CD8-positive, alpha-beta T cell (primary cell): ENCODE measurements at places on chromosomes 3 and 15.

DNA sequence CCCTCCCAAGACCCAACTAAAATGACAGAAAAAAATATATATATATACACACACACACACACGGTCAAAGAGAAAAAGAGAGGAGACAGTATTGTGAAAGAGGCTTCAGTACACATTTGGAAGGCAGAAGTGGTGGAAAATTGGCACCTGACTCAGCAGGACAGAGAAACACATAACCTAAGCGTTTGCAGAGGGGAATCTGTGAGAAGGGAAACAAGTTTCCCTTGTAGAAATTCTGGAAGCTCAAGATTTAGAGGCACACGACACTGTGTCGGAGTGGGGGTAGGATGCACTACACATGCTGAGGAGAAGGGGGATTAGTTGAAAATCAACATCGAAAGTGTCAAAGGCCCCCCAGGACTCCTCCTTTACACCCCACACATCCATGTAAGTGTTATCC is 53.1 kb downstream of the PAK2 start:
- DNase-seq: no peak

- DNase-seq: no peak
Observed at GRCh38 chr3:74537164-74537563, 77.3 kb downstream of the CNTN3 start.

- no peak for DNase-seq
Observed at GRCh38 chr15:90981681-90982080, 12.7 kb downstream of the PRC1 start.

- no peak for DNase-seq
Observed at GRCh38 chr3:115982108-115982507, 358.8 kb downstream of the GAP43 start.

- DNase-seq: no peak
Observed at GRCh38 chr3:113552851-113553250, 20.5 kb downstream of the SIDT1 start.

GRCh38 chr3:142735462-142735861 is 11.6 kb downstream of the TRPC1 start:
- no peak for DNase-seq

DNA sequence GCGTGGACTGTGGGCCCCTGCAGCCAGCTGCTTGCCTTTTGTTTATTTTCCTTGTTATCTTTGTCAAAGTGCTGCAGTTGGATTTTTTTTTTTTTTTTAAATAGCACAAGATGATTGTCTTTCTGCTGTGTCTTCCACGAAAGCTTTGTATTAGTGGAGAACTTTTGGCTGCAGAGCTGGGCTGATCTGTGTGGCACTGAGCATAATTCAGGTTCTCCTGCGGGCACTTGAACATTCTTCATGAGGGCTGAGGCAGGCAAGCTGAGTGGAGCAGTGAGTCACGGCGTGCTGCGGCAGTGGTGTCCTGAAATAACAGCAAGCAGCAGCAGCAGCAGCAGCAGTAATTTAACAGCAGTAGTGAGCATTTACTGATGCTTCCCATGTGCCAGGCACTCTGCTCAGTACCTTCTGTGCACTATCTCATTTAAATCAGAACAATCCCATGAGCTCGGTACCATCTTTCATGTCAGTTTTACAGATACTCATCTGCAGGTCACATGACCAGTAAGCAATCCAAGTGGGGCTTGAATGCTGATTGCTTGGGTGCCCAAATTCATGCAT is 45.8 kb downstream of the MITF start:
- no peak for DNase-seq

DNA sequence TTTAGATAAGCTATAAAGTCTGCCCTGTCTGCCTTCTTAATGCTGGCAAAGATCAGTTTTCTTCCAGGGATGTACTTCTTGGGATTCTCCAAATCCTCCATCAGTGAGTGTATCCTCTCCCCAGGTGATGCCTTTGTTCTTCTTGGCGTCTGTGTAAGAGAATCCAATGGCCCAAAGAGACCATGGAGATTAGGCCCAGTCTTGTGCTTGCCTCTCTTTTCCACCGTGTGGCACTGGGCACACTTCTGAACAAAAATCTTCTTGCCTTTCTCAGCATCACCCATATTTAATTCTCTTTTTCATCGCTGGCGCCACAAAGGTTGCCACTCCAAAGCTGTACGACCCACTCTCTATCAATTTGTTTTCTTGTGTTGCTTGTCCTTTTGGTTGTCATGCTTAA is 32.2 kb upstream of the TAMM41 start:
- DNase-seq: no peak

DNA sequence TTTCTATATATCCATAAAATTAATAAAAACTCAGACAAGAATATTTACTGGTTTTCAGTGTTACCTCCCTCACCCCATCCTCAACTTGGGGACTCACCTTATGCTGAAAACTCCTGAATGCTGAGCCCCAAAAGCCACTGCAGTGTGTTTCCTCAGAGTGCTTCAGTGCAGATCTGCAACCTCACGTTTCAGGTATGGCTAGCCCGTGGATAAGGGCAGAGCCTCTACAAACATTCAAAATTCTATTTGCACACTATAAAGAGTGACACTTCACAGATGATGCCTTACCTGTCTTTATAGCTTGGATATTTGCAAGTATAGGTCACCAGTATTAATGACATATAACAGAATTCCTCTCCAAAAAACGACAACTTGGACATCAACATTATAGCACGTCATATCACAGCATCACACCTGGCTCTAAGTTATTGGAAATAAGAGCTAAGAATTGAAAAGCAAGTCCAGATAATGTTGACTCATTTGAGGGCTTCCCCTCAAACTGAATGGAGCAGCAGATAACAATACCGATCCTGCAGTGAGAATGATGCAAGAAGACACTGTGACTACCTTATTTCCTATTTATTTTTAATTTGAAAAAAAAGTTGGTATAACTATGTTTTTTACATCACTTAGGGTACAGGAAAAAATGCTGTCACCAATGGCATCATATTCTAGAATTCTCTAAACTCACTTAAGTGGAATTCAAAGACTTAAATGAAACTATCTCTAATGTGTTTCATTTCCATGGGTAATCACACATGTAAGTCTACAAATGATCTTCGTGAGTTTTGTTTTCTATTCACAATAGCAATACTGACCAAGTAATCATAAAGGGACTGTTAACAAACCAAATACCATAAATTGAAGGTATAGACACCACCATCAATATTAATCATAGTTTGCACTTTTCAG is 40.7 kb upstream of the RSL24D1 start:
- DNase-seq: no peak

DNA sequence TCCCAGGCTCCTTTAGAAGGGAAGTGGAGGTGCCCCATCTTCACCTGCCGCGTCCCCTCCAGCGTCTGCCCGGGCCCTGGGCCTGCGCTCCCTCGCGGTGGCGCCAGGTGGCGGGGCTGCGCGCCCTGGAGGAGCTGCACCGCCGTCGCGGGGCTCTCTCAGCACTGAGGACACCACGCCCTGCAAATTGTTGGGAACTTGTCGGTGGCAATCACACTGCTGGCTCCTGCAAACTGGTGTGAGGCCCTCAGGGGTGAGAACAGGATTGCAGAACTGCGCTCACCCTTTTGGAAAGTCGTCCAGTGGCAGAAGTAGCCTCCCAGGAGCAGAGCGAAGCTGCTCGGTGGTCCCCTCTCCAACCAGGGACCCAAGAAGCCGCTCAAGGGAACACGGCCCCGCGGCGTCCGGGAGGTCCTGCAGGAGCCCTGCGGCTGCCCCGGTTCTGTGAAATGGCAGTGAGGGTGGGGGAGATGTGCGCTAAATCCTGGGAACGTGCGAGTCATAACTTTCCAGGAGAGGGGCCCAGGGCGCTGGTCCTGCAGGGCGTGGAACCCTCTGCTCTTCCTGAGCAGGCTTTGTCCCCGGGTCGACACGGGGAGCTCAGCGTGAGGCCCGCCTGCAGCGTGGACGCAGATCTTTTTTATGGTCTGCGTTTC is 995 bp upstream of the LRRK1 start:
- peak; percentile 47 for DNase-seq

DNA sequence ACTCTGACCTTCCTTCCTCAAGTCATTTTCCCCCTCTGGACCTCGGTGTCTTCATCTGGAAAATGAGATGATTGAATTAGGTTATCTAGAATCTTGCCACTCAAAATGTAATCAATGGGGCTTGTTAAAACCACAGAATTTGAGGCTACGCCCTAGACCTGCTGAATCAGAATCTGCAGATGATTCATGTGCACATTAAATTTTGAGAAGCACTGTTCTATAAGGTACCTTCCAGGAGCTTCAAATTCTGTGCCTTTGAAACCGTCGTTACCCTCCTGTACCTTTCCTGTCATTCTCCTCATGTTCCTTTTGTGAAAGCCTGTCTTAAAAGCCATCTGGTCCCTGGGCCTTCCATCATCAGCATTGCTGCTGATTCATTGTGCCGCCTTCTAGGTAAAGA is 172.4 kb upstream of the TOPAZ1 start:
- DNase-seq: no peak

DNA sequence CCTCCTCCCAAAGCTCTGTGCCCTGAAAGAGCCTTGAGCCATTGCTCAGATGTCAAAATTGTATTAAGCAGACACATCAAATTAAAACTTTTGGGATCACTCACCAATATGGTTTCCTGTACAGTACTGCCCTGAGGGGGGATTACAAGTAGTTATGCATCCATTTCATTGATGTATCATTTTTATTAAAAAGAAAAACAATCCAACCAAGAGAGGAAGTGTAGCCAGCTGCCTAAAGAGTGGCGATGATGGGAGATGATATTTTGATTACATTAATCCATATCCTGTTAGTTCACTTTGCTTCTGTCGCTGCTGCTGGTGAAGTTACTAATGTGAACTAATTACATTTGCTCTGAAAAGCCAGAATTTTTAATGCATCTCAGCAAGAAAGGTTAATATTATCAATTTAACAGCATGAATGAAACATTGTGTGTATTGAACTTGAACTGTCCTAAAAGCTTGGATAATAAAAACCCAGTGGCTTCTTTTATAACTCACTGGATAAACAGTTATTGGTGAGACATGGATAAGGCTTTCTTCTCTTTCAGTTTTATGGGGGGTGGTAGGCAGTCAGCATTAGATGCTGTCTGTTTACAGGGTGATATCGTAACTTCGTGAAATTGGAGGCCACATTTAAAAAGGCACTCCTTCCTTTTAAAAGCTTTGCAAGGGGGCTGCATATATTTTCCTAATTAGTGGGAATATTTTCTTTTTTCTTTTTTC is 87.7 kb downstream of the IGF1R start:
- DNase-seq: no peak

DNA sequence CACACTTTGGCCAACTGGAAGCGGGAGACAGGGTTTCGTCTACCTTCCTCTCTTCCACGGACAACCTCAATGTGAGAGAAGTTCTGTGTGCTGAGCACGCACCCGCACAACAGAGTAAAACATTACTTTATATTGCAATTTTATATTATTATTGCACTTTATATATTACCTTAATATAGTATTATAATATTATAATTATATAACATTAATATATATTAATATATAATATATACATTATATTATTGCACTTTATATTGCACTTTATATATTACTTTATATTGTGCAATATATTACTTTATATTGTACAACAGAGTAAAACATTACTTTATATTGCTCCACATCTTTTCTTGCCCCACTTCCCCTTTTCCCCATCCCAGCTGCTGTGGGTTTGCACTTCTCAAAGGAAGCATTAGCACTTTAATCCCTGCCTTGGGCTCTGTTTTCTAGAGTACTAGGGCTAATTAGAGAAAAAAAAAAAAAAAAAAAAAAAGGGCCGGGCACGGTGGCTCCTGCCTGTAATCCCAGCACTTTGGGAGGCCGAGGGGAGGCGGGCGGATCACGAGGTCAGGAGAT is 76.4 kb upstream of the SLC4A7 start:
- DNase-seq: no peak

DNA sequence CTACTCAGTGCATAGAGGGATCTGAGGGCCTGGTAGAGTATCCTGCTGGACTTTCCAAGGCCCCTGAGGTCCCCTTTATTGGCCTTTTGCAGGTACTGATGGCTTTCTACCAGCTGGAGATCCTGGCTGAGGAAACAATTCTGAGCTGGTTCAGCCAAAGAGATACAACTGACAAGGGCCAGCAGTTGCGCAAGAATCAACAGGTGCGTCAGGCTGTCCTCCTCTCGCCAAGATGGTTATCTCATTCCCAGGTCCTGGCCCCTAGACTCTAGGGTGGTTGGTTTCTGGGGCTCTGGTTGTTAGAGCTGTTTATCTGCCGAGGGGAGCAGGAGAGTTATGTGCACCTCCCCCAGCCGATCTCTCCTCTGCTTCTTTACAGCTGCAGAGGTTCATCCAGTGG is 9.3 kb downstream of the EIF2B5 start:
- DNase-seq: no peak

DNA sequence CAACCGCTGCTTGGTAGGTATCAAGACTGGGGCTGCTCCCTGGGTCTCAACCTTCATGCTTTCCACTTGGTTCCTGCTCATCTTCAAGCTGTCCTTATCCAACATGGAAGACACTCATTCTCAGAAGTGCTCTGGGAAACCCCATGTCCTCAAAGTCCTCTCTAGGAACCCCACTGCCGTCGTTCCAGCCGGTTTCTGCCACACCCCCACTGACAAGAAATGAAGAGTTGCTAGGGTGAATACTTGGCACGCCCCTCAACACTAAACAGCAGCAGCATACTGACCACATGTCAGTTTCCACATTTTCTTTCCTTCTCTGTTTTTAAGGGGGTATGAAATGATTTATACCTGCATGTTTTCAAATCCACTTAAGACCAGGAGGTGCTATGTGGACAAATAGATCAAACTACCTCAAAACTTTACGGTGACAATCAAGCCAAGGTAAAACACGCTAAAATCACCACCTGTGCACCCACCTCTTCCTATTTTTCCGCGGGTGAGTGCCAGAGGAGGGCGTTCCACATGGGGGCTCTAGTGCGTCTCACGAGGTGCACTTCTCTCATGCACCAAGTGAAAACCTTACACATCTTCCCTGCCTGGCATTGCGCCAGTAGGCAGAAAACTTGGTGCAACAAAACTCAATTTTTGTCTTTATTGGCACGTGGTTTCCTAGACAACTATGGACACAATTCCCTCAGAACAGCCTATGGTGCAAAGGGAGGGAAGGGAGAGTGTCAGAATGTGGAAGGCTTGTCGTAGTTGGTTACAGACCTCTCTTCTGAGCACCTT is 125.1 kb downstream of the TJP1 start:
- DNase-seq: no peak

- no peak for DNase-seq
Observed at GRCh38 chr3:133328373-133328772, 71.5 kb upstream of the BFSP2 start.

DNA sequence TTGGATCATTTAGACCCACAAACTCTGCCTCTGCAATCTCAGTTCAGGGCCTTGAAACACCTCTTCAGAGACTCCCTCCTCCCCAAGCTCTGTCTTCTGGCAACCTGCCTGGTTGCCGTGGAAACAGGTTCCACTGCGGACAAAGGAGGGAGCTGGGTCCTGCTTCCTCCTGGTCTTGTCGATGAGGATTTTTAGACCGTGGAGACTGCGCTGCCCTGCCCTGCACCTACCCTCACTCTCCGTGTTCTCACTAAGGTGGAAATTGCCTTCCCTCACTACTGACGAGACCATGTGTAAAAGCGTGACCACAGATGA is at the start of gene RTP1:
TSS of gene RTP1 (plus strand) at position 152 of the 315 bp plus-strand sequence. CDS start at position 182, 30 bp downstream.
- DNase-seq: no peak

DNA sequence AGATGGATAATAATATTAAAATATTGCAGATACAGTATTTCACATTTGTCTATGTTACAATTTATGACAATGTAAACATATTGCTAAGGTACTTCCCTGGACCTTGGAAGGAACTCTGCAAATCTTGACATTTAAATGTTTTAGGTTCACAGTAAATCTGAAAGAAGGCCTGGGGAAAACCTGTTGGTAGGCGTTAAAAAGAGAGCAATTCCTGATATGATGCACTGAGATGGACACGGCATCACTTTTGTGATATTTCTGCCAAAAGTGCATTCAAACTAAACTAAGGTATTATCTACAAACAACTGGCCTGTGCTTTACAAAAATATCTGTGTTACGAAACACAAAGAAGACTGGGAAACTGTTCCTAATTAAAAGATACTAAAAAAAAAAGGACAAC is 6.1 kb upstream of the TP63 start:
- DNase-seq: no peak
